ENCODE measurements at places on chromosomes 13 and 19.

DNA sequence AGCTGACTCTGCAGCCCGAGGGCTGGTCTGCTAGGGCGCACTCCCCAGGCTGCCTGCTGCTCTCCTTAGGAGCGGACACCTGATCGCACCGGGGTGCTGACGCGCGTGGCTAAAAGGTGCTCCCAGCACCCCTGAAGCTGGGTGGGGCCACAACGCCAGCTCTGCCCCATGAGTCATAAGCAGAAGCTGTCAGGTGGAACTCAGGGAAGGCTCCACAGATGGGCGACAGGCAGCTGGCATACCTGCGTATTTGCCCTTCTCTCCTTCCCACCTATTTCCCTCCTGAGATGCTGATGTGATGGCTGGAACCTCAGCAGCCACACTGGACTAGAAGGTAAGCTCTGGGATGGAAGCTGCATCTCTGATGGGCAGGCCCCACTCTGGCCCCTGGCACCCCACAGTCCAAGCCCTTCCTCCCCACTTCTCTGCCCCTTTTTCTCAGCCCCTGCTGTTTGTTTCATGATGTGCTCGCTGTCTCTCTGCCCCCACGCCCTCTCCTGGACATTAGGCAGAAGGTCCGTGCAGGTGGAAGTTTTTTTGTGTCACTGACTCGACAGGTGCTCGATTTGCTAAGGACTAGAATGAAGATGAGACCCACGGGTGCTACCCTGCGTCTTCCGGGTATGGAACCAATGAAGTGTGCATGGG is 30.3 kb upstream of the CACTIN start:
- DNase-seq = no peak

DNA sequence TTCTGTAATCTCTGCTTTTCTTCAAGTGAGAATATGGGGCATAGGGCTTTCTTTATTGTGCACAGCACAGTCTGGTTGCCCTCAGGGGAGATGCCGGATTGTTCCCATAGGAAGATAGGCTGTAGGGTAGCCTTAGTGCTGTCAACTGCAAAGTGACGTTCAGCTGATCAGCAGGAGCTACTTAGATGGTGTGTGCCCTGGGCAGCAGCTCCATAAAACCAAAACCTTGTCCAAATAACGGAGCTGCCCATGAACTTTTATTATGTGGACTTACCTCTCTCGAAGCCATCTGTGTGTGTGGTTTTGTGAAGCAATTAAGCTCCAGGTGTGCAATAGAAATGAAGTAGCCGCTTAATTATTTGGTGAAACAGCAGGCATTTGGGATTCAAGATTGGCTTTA is 120.0 kb upstream of the RNF113B start:
- DNase-seq = no peak

DNA sequence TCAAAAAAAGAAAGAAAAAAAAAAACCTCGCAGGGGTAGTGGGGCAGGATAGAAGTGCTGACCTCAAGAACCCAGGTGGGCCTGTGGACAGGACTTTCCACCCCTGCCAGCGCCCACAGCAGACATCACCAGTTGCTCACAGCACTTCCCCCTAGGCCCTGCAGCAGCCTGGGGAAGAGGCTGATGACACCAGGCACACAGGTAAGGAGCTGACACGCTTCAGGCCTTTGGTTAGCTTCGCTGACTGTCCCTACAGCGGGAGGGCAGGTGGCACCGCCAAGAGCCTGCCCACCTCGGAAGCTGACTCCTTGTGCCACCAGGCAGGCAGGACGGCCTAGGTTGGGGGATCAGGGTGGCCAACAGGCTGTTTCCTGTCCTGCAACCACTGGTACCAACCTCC is 8.9 kb downstream of the LONP1 start:
- DNase-seq = no peak

DNA sequence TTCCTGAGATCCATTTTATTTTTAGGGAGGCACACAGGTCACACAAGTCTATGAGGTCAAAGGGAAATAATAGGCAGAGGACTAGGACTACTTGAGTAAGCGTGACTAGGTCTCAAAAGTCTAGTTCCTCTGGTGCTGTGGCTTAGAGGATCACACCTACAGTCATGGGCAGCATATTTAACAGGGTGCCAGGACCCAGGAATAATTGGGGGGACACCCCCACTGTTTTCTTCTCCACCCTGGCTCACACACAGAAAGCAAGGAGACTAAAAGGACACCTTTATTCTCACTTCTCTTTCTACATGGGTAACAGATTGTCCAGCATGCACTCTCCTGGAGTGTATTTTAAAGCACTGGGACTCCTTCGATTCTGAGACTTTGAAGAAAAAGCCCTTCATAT is 26.2 kb downstream of the OXGR1 start:
- DNase-seq = no peak

- no peak for DNase-seq
These were observed 379 bp upstream of the ZNF470 start for GRCh38 chr19:56566904-56567273.

DNA sequence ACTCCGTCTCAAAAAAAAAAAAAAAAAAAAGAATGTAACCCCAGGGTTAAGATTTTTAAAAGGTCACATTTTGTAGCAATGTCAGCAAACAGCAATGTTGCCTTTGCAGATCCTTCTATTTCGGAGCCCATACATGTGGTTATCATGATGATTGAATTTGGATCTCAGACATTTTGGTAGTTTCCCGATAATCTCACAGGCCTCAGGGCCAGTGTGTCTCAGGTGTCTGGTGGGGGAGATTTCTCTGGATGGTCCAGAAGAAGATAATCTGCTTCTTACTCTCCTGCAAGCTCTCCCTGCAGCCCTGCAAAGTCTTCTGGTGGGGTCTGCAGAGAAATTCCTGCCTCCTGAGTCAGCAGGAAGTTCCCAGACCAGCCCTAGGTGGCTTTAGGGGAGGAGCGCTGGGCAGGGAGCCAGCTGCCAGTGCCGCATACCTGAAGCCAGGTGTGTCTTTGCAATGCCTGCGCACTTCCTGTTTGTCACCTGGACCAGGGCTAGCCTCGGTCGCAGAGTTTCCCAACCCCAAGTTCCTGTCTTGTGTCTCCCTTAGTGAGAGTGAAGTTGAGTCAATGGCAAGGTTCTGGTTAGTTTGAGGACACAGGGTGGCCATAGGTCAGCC is 1.4 kb downstream of the SH2D3A start:
- no peak for DNase-seq

- DNase-seq = no peak
These were observed 42.6 kb downstream of the ZNF527 start for GRCh38 chr19:37413313-37414084.

DNA sequence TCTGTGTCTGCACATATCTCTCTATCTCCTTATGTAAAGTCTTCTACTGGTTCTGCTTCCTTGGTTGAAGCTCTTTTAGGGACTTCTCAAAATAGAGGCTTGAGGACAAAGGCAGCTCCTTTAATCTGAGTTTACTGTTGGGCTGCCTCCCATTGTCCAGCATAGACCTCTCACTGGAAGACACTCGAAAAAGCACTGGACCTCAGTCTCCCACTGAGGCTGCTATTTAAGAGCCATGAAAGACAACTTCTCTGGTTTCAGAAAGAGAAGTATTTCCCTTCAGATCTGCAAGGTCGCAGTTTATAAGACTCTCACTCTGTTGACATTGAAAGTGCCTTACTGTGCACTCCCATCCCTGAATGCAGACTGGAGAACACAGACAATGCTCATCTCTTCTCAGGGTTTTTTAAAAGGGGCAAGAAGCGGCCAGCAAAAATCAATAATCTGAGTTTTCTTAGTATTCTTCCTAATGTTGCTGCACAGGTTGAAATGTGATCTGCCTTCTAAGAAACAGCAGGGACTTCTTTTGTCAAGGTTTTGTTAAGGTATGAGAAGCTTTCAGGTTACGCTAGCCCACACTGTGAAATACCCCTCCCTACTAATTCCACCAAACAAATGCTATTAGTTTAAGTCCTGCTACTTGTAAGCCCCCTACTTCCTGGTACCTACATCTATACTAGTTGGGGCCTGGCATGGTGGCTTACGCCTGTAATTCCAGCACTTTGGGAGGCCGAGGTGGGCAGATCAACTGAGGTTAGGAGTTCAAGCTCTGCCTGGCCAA is 450.0 kb upstream of the SLC10A2 start:
- DNase-seq = no peak

- no peak for DNase-seq
These were observed 729 bp upstream of the ARID3A start for GRCh38 chr19:925087-925525.
